ENCODE measurements at places on chromosomes 2 and 18.
A peak's percentile ranks its signal among the peaks of the same experiment; 100 is the strongest.

- no peak for DNase-seq
Measured at GRCh38 chr2:30179536-30179935, 32.7 kb downstream of the YPEL5 start.

DNA sequence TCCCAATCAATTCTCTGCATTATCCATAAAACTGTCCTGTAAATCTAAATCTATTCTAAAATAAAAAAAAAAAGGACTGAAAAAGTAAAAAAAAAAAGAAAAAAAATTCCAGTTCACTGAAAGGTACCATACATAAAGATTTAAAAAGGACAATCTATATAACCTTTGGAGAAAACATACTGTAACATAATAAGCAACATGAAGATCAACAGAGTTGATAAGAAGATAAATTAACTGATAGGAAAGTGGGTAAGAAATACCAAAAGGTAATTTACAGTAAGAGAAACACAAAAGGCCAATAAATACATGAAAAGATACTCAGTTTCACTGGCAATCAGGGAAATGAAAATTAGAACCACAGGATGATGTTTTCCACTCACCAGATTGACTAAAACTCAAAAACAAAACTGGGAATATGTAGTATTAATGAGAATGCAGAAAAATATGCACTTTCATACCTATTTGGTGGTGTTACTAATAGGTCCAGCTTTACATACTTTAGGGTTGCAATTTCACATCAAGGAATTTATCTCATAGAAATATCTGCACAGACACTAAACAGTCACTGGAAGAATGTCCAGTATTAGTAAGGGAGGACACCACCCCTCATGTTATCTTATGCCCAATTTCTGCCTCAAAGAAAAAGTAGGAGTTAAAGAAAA lies 48.3 kb upstream of the SEMA4C start:
- DNase-seq = no peak

DNA sequence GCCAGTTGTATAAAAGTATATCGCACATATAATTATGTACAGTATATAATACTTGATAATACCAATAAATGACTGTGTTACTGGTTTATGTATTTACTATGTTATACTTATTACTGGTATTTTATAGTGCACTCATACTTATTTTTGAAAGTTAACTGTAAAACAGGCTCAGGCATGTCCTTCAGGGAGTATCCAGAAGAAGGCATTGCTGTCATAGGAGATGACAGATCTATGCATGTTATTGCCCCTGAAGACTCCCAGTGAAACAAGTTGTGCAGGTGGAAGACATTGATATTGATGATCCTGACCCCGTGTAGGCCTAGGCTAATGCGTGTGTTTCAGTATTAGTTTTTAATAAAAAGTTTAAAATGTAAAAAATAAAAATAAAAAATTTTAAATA lies 20.3 kb upstream of the ASXL3 start:
- DNase-seq = no peak

GRCh38 chr2:197024206-197024605 lies 97.7 kb upstream of the PGAP1 start:
- DNase-seq = peak; percentile 31

DNA sequence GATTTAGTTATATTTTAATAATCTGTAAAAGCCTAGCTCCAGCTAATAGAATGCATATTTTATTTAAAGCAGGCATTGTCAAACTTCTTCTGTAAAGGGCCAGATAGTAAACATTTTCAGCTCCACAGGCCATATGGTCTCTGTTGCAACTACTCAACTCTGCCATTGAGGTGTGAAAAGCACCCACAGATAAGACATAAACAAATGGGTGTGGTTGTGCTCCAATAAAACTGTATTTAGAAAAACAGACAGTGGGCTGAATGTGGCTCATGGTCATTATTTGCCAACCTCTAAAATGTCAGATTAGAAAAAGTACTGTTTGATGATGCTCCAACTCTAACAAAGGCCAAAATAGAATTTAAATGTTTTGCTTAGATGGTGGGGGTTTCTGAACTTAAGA lies 519.9 kb downstream of the RNF144A start:
- DNase-seq = no peak

- DNase-seq = no peak
Measured at GRCh38 chr2:199131876-199132275, 325.9 kb downstream of the SATB2 start.

DNA sequence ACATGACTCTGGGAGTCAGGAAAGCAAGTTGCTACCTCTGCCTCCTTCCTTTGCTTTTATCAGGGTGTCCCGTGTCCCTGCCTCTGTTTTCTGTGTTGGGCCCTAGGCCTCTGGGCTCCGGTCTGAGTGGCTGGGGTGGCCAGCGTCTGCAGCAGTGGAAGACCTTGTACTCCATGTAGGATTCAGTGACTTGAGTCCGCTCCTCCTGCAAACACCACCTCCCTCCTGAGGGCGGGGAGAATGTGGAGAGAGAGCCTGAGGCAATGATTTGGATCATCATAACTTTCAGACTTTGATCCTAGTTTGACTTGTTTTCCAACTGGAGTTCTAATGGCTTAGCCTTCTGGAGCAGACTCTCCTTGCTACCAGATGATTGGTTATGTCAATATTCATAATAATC lies 30.8 kb downstream of the ATP6V1C2 start:
- DNase-seq = peak; percentile 45

DNA sequence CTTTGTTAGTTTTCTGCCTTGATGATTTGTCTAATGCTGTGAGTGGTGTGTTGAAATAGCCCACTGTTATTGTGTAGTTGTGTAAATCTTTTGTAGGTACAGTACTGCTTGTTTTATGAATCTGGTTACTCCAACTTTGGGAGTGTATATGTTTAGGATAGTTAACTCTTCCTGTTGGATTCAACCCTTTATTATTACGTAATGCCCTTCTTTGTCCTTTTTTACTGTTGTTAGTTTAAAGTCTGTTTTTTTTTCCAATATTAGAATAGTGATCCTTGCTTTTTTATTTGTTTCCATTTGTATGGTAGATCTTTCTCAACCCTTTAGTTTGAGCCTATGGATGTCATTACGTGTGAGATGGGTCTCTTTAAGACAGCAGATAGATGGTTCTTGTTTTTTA lies 261.5 kb upstream of the CDH2 start:
- no peak for DNase-seq

DNA sequence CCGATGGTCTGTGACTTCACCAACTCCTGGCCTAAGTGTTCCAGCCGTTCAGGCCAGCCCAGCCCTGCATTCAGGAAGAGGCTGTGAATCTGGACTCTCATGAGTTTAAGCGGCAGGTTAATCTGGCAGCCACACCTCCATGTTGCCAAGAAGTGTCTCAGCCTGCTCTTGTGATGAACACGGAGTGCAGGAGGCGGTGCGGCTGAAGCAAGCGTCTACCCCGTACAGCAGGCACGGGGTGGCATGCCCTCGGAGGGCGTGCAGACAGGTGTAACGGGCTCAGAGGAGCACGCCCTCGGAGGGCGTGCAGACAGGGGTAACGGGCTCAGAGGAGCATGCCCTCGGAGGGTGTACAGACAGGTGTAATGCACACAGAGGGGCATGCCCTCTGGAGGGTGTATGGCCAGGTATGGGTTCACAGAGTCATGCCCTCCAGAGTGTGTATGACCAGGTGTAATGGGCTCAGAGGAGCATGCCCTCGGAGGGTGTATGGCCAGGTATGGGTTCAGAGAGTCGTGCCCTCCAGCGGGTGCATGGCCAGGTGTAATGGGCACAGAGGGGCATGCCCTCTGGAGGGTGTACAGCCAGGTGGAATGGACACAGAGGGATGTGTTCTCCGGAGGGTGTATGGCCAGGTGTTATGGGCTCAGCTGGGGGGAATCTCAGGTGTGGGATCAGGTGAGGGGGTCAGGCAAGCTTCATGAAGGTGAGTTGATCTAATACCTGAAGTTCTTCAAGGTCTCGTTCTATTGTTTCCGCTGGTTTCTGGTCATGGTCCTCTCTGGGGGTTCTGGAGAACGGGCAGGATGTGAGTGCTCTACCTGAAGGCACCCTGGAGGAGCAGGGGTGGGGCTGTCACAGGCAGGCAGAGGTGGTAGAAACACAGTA lies 22.6 kb downstream of the CROCC2 start:
- no peak for DNase-seq

GRCh38 chr2:66329081-66329605 lies 105.8 kb upstream of the MEIS1 start:
- DNase-seq = no peak

DNA sequence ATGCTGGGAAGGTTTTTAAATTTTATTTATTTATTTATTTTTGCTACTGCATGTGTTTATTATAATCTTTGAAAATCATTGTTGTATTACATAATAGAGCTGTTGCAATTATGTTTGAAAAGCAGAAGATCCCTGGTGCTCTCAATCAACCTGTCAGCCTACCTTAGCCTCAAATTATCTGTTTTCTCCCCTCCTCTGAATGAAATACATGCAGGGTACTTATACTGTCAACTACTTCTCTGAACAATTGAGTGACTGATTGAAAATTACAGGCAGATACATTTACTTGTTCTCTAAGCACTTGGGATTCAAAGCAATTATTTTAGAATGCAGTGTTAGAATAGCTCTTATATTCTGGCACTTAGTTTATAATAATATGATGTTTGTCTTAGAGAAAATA lies 8.1 kb downstream of the KYNU start:
- no peak for DNase-seq

DNA sequence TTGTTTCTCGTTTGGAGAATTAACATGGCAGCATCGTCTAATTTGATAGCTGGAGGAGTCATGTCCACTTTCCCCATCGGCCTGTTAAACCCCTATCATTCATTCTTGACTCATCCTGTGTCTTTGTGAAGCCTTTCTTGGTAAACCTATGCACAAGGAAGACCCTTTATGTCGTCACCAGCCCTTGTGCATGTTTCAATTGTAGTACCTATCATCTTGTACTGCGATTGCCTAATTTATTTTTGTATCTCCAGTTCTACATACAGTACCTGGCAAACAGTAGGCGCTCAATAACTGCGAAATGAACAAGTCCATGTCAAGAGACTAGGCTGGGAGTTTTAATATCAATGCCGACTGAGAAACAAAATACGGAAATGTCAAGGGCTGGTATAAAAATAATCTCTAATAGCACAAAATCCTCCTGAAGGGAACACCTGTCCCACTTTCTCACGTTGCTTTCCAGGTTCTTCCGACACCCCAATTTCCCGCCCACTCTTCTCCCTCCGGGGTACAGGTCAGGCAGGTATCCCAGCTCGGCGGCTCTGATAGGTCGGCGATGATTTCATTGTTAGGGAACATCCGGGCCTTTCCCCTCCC lies 1.3 kb upstream of the PPM1B start:
- DNase-seq = no peak

DNA sequence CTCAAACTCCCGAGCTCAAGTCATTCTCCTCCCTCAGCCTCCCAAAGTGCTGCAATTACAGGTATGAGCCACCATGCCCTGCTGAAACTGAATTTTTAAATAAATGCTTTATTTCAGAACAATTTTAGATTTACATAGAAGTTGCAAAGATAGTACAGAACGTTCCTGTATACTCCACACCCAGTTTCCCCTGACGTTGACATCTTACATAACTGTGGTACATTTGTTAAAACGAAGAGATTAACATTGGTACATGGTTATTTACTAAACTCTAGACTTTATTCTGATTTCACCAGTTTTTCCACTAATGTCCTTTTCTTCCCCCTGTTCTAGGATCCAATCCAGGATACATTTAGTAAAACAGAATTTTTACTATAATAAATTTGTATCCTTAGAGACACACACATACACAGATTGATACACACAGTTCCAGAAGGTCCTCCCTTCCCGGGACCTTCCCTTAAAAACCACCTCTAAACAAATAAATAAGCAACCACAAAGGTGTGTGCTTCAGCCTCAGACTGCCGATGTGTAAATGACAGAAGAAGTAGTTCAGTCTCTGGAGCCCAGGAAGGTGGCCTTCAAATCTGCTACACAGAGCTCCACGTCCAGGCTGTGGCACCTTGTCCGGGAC lies 6.9 kb downstream of the NEU2 start:
- no peak for DNase-seq

- no peak for DNase-seq
Measured at GRCh38 chr2:43467891-43468290, 127.9 kb downstream of the THADA start.

DNA sequence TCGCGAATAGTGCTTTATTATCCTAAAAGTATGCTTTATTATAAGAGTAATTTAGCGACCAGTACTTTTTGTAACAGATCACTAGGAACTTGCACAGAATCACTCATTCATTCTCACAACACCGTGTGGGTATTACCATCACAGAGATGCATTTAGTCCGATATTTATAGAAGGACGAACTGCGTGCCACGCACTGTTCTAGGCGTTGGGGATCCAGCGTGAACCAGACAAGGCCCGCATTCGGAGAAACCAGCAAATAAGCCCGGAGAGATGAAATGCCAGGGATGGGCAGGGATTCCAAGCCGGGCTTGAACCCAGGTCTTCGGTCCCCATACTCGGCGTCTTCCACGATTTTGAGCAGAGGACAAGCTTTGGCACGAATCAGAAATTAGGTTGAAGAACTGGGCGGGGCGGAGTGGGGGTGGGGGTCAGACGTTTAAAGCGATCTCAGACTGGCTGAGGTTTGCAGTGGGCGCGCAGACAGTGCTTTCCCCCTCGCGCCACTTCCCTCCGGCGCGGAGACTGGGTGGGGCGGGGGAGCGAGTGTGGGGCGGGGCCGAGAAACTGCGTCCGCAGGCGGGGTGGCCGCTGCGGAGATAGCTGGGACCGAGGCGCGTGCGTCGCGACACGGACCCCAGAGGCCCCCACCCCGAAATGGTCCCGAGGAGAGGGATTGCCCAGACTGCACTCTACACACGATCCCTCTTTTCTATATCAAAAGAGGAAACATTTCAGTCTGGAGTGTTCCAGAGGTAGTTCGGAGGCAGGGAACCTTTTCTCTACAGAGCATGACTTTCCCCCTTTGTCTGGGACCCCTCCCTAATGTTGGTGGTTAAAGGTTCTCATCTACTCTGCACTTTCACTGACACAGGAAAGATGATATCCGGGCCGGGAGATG lies 1.1 kb upstream of the CXCR4 start:
- no peak for DNase-seq

- DNase-seq = peak; percentile 19
Measured at GRCh38 chr18:63236921-63237846, 82.4 kb downstream of the BCL2 start.

GRCh38 chr18:54130177-54130576 lies 94.3 kb downstream of the MBD2 start:
- no peak for DNase-seq

GRCh38 chr2:232287316-232287715 lies 91.2 kb upstream of the ALPP start:
- no peak for DNase-seq
